ENCODE measurements at places on chromosomes 3 and 15.

DNA sequence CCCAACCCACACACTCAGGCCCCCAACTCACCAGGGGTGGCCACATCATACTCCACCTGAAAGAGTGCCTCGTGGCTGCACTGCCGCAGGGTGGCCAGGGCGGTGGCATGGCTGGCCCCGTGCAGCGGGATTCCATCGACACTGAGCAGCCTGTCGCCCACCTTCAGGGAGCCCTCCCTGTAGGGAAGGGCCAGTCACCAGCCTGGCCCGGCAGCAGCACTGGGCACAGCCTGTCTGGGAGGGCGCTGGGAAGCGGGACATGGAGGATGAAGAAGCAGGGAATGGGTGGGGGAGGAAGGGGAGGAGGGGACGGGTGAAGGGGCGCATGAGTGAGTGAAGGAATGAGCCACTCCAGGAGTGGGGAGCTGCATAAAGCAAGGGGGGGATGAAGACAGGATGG, 18.5 kb downstream of the GRIP2 start:
- DNase-seq: no peak

DNA sequence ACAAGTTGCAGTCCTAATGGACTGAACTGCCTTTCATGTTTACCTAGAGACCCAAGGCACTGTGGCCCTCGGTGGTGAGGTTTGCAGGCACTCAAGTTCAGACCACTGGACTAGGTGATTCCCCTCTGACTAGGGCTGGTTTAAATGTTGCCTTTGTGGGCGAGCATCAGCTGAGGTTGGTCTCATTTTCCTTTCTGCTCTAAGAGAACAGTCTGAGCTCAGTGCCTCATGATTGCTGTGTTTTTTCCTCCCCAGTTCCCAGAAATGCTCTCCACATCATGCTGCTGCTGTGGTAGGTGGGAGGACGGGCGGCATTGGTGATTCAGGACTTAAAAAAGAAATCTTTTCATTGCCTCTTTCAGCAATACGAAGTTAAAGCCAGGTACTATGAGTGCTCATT, 237.2 kb downstream of the MBNL1 start:
- DNase-seq: no peak

DNA sequence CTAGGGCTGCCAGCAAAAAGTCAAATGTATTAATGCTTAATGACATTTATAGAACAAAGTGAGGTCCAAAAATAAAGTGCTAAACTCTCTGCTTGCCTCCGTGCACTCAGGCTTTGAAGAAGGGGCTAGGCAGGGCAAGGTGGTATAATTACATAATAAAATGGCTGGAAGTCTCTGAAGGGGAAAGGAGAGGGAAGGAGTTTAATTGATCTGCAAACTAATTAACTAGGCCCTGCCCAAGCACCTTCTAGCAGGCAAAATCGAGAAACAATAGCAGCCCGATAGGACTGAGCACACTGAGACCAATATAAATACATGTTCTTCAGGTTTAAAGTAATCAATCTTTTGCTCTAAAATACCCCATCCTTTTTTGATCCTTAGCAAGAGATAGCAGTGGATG, 13.0 kb downstream of the DIS3L start:
- DNase-seq: no peak

DNA sequence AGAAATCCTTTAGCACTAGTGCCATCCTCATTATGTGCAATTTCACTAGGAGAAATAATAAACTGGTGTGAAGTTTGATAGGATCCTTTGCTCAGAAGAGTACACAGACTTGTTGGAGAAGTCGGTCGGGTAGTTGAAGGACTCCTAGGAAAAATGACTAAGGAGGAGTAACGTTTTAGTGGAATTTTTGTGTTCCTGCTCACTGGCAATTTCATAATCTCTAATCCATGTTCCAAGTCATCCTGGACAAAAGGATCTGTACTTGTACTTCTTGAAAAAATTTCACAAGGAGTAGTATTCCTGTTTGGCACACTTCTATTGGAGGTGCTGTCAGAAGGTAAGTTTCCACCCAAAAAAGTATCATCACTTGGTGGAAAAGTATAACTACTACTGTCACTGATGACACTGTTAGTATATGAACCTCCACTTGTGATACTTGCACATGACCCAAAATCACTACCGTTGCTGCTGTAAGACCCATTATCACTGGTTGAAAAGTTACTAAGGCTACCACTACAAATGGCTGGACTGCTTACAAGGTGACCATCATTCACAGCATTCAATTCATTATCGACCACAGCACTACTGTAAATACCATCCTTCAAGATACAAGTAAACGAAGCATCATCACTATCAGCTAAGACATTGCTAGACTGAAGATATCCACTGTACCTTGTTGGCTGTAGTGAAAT, 77.4 kb downstream of the NEDD4 start:
- DNase-seq: no peak

DNA sequence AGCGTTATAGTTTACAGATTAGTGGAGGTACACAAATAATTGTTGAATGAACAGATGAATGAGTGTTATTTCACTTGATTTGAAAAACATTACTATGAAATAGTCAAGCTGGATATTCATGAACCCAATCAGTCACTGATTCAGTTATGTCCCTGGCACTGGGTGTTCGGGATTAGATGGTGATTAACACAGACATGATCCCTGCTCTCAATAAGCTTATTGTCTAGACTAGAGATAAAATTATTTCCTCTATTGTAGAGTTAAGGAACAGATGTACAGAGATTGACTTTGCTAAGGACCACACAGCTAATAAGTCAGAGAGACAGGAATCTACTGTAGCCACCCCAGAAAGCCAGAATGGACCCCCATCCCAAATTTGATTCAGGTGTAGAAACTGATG, 963 bp downstream of the GRAMD1C start:
- DNase-seq: no peak

- no peak for DNase-seq
Measured at GRCh38 chr3:172177046-172177445, 137.7 kb downstream of the FNDC3B start.

GRCh38 chr3:178458313-178459037, 77.8 kb upstream of the KCNMB2 start:
- no peak for DNase-seq

DNA sequence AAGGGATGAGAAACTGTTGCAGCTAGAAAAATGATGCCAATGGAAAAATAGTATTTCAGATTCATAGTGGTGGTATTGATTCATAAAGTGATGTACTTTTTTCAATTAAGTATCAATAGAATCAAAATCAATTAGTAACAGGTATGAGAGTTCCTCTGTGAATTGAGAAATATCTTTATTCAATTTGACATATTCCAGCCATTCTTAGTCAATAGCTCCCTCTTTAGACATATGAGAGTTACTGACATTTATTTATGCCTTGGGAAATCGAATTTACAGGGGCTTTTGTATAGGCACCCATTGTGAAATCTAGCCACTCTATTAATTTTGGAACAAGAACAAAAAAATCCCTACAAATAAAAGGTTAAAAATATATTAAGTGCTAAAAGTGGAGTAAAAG, 386.9 kb upstream of the CNTN3 start:
- no peak for DNase-seq

DNA sequence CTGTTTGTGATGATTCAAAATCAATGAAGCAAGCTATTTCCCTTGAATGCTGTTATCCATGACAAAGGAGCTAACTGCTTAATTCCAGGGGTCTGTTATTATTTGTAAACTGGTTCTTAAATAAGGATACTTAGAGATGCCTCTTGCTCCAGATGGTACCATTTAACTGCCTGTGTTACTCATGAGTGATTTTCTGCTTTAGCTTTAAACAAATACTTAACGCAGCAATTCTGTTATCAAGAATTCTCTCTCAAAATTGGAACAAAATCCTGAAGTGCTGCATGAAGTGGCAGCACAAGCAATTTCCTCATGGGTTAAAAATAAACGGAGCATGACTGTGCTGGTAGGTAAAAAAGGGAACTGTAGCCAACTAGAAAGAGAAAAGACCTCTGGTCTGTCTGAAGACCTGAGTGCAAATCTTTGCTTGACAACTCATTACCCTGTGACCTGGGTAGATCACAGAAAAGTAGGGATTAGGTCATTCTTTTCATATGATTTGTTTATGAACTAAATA, 62.5 kb upstream of the GBE1 start:
- no peak for DNase-seq

- DNase-seq: no peak
Measured at GRCh38 chr3:129699199-129699598, 92.7 kb upstream of the PLXND1 start.

DNA sequence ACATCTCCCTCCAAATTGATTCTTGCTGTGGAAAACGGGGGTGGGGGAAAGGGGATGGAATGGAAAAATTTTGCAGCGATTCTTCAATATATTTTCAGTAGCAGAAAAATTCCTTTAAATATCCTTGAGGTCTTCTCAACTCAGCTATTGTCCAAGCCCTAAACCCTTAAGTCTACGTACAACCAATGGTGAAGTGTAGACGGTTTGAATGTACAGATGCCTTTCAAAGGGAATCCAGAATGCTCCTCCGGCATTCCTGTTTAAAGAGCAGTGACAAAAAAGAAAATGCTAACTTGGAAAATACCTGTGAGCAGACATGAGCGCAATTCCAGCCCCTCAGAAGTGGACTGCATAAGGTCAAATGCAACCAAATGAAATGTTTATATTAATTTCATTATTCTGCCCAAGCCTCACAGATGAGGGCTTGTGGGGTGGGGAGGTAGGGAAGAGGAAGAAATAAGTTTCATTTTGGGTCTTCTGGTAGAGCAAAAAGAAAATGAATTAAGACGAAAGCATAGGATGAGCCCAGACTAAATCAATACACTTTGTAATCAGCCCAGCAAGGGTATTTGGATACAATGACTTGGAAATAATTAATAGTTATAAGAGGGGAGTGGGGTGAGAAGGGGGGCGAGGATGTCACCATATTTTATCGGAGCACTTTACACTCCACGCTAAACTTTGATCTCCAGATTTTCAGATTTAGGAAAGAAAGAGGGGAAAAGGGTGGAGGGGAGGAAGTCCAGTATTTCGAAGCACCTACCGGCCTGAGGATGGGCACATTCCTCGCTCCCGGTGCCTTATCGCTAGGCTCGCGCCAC, 2.7 kb downstream of the FOXP1 start:
- no peak for DNase-seq

GRCh38 chr3:67655364-67656121, 1.1 kb upstream of the SUCLG2 start:
- DNase-seq: peak; percentile 53

- no peak for DNase-seq
Measured at GRCh38 chr3:15281817-15282216, 50.6 kb downstream of the SH3BP5 start.
